ENCODE measurements at places on chromosomes 11 and 22. TPM values are rescaled to one million over a fixed set of nuclear protein-coding genes. Genes with fewer than 3 reads are reported as not detected.
A peak's percentile ranks its signal among the peaks of the same experiment; 100 is the strongest.

OR4D5 gene
- not detected for total RNA-seq

MYO7A gene
- not detected for total RNA-seq

DNA sequence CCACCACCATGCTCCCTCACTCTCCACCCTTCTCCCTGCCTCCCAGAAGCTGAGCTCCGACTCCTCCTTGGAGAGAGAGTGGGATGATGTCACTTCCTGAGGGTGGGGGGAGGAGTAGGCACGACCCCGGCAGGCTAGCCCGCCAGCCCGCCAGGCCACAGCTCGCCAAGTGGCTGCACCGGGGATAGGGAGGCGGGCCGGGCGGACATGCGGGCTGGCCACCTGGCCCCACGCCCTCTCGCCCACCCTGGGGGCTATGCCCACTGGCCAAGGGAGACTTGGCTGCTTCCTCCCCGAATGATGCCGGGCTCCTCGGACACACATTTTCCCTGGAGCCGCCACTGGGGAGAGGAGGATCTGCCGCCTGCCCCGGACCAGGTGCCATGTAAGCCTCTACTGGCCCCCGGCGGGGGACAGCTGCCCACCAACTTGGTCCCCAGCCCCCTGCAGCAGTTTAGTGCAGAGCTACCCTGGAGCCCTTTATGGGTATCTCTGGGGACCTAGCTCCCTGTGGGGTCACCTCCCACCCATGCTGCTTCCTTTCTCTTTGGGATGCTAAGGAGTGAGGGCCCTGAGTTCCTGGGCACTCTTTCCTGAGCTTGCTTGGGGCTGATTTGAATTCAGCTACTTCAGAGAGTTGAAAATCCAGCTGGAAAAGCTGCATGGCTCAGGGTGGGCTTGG lies 33.7 kb upstream of the MYRF start:
- DNase-seq, result no peak

GRCh38 chr11:109077291-109077920 lies 344.6 kb upstream of the C11orf87 start:
- DNase-seq, result no peak

DNA sequence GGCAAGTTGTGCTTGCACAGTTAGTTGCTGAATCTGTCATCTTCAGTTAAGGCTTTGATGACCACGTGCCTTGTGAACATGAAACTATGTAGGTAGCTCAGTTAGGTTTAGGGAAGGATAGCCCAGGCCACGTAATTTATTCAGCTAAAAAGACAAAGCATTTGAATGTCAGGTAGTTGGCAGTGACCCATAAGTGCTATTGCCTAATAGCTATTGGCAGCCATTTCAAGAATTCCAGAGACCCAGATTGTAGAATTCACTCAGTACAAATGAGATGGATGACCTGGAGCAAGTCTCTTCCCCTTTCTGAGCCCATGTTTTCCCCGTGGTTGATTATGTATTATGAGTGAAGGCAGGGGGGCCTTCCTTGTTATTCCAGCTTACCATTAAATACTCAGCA lies 265.3 kb upstream of the ANO5 start:
- no peak for DNase-seq

DNA sequence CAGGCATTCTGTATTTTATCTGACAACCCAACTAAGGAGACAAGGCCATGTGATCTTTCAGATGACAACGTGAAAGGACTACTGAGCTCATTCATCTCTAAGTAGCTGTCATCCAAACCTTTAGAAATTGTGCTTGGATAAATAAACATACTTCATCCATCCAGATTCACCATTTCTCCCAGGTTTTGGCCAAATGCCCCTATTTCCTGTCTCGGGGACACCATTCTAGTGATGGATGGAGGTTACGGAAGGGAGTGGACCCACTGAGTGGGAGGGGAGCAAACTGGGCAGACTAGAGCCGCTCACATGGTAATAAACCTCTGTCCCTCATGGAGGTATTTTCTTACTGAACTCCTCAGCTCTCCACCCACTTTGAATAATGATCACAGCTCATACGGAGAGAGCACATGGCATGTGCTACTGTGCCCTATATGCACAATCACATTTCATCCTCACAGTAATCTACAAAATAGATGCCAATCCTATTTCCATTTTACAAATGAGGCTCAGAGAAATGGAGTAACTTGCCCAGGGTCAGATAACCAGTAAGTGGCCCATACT lies 114.4 kb downstream of the SLC1A2 start:
- DNase-seq, result no peak

GRCh38 chr11:62543680-62544444 lies 2.7 kb downstream of the AHNAK start:
- no peak for DNase-seq

GRCh38 chr11:88480223-88480622 lies 142.7 kb upstream of the CTSC start:
- no peak for DNase-seq

GRCh38 chr11:1060852-1061616 lies 13.6 kb upstream of the MUC2 start:
- no peak for DNase-seq

CFAP300 gene
- total RNA-seq, result not detected

NRIP3 gene
- total RNA-seq, result 3.0 TPM

DNA sequence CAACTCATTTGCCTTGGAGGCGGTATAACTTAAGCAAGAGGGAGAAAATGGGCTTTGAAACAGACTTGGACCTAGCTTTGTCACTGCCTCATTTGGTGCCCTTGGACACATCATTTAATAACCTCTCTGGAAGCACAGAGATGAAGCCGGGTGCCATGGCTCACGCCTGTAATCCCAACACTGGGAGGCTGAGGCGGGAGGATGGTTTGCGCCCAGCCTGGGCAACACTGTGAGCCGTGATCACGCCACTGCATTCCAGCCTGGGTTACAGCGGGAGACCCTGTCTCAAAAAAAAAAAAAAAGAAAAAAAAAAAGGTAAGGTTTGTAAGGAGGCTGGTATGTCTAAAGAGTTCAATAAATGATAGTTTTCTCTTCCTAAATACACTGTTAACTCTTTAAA lies 806 bp downstream of the COA4 start:
- no peak for DNase-seq

DNA sequence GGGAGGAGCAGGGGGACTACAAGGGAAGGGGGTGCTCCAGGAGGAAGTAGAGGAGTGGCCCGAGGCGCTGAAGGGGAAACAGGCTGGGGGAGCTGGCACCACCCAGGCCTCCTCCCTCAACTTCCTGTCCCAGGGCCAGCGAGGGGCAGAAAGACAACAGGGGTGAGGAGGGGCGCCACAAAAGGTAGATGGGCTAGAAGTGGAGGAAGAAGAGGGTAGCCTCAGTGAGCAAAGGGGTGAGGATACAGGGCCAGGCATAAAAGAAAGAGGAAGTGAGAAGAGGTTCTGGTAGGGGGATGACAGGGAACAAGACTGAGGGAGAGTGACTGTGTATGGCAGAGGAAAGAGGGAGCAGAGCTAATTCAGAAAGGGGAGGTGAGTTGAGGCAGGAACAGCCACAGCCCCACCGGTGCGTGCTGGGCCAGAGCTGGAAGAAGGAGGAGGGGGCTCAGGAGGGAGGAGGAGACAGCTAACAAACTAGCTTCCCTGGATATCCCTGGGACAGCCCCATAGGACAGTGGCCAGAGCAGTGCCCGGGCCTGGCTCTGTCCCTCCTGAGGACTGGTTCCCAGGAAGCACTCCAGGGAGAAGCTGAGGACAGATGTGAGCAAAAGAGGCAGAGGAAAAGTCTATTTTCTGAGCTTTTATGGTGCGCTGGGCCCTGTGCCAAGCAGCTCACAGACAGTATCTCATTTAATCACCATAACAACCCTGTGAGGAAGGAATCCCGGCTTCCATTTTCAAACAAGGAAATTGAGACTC lies 8.5 kb downstream of the DCHS1 start:
- peak; percentile 52 for DNase-seq

RFPL1 gene
- not detected for total RNA-seq

PAAF1 gene
- 29.7 TPM for total RNA-seq

- no peak for DNase-seq
Measured at GRCh38 chr11:101582236-101582988, 1.4 kb downstream of the TRPC6 start.

HPS5 gene
- total RNA-seq, result 21.7 TPM

SERHL2 gene
- total RNA-seq, result 1.3 TPM

OSBPL5 gene
- 3.9 TPM for total RNA-seq

- no peak for DNase-seq
Measured at GRCh38 chr11:120144501-120144900, 6.6 kb upstream of the TRIM29 start.

FGF19 gene
- total RNA-seq, result not detected
